ENCODE measurements at places on chromosomes 5 and 9. TPM values are rescaled to one million over a fixed set of nuclear protein-coding genes. Genes with fewer than 3 reads are reported as not detected.

DNA sequence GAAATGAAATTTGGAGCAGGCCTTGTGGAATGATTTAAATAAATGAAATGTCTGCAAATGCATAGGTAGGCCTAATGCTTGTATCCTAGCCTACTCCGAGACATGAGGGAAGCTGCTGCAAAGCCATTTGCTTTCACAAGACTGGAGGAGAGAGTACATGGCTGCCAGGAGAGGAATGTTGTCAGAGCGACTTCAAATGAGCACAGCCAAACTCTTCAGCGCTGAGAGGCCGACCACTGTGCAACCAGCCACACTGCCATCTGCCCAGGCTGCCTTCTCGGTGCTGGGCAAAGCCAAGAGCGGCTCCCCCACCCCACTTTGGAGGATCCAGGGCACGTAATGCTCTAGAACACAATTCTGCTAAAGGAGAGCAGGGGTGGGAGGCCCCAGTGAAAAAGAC, 122.6 kb downstream of the RASEF start:
- H3K27ac ChIP-seq: no peak overlapping the region
- H3K4me3 ChIP-seq: no peak overlapping the region

DNA sequence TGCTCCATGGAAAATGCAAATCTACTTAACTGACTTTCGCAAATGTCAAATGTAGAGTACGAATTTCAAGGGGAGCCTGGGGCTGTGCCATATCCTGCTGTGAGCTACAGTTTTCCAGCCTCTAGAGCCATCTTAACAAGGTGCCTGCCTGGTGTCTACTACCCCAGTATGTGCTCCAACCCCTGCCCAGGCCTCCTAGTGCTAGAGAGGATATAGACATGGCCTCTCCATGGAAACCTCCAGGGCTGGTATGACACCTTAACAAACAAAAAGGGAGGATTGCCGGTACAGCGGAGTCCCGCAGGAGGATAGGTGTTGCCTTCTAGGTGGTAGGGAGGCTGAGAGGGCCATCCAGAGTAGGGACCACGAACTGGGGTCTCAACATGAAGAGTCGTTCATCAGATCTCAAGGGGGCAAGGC, 13.6 kb upstream of the IL3 start:
- DNase-seq: no peak
- no peaks in the 10 kb centered on the region for H3K4me1 ChIP-seq
- no peaks in the 10 kb centered on the region for H3K36me3 ChIP-seq
- no peak overlapping the region for H3K4me3 ChIP-seq
- no peak overlapping the region for H3K27ac ChIP-seq
- peaks cover 7% of the 10 kb centered on the region for H3K27me3 ChIP-seq

SPATA31A3 gene
- not detected for polyA plus RNA-seq

PAEP gene
- not detected for polyA plus RNA-seq

GRCh38 chr9:107154291-107154690, 128.8 kb upstream of the RAD23B start:
- no peaks in the 10 kb centered on the region for H3K36me3 ChIP-seq
- H3K27me3 ChIP-seq: no peaks in the 10 kb centered on the region
- no peak for DNase-seq

ORM2 gene
- polyA plus RNA-seq: not detected

DNA sequence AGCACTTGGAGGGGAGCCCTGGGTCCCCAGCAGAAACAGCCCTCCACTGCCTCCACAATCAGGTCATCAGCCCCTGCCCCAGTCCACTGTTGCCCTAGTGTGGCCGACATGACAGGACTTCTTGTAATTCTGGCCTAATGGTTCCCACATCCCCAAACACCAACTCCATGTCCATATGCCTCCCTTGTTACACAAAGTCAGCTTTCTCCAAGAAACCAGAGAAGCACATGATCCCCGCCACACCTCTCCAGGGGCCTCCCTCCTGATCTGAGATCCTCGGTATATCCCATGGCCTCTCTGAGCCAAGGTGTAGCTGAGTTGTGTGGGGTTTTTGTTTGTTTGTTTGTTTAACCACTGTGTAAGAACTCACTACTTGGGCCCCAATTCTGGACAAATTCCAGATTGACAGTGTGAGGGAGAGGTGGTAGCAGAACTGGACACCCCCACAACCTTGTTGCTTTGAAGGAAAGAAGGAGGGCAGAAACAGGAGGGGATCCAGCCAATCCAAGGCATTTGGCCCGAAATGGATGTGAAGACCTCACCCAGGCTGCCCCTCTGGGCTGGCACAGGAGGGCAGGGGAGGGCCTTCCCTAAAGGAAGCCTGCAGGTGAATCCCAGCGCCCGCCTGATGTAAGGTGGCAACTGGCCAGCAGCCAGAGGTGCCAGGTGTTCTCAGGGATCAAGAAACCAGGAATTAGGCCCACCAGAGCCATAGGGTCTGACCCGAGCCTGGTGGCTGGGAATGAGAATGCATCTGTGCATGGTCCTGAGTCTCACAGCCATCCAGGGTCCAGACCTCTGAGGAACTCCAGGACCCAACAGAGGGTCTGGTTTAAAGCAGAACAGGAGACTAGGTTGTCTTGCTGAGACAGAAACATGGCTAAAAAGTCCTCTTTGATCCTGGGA, 13.4 kb downstream of the IRF1 start:
- H3K4me3 ChIP-seq: no peak overlapping the region
- peaks cover 6% of the 10 kb centered on the region for H3K4me1 ChIP-seq
- H3K27ac ChIP-seq: no peak overlapping the region
- H3K36me3 ChIP-seq: peaks cover 1% of the 10 kb centered on the region
- no peak for DNase-seq

DNA sequence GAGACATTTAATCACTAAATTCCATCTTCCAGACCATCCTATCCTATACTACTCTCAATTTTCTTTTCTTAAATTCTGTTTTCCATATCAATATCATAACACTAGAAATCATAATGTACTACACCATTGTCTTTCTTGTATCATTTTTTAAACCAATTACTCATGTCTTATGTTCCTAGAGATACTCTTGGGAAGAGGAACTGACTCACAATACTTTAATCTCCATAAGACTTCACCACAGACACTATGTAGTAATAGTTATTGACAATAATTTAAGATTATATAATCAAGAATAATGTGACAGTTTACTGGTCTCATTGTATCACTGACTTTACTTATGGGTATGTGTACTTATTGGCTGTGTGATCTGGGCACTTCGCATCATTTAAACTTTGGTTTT, 43.8 kb downstream of the PCDHGC5 start:
- H3K36me3 ChIP-seq: no peaks in the 10 kb centered on the region
- DNase-seq: no peak
- H3K4me1 ChIP-seq: peaks cover 21% of the 10 kb centered on the region

ACTBL2 gene
- 0.03 TPM for polyA plus RNA-seq

SYK gene
- not detected for polyA plus RNA-seq

DNA sequence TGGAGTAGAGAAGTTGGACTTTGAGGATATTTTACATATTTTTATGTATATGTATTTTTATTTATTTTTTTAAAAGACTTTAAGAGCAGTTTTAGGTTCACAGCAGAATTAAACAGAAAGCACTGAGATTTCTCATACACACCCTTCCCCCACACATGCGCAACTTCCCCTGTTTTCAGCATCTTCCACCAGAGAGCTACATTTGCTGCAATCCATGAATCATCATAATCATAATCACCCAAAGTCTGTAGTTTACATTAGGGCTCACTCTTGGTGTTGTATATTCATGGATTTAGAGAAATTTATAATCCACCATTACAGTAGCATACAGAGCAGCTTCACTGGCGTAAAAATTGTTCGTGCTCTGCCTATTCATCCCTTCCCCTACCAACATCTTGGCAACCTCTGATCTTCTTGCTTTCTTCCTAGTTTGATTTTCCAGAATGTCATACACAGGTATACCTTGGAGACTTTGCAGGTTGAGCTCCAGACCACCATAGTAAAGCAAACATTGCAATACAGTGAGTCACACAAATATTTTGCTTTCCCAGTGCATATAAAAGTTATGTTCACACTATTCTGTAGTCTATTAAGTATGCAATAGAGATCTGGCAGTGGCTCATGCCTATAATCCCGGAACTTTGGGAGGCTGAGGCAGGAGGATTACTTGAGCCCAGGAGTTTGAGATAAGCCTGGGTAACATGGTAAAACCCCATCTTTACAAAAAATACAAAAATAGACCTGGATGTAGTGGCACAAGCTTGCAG, 9.6 kb upstream of the CCDC171 start:
- no peaks in the 10 kb centered on the region for H3K4me1 ChIP-seq
- no peaks in the 10 kb centered on the region for H3K27me3 ChIP-seq
- DNase-seq: no peak
- H3K36me3 ChIP-seq: no peaks in the 10 kb centered on the region

GRCh38 chr9:73125651-73126050, 26.0 kb upstream of the ANXA1 start:
- H3K27ac ChIP-seq: no peak overlapping the region
- no peaks in the 10 kb centered on the region for H3K36me3 ChIP-seq
- no peaks in the 10 kb centered on the region for H3K27me3 ChIP-seq
- no peak for DNase-seq
- H3K4me1 ChIP-seq: no peaks in the 10 kb centered on the region
- H3K4me3 ChIP-seq: no peak overlapping the region

- H3K4me1 ChIP-seq: no peaks in the 10 kb centered on the region
- no peak overlapping the region for H3K4me3 ChIP-seq
- DNase-seq: peak; percentile 33
- no peaks in the 10 kb centered on the region for H3K27me3 ChIP-seq
Observed at GRCh38 chr5:156824800-156825199, 25.3 kb upstream of the PPP1R2B start.

DNA sequence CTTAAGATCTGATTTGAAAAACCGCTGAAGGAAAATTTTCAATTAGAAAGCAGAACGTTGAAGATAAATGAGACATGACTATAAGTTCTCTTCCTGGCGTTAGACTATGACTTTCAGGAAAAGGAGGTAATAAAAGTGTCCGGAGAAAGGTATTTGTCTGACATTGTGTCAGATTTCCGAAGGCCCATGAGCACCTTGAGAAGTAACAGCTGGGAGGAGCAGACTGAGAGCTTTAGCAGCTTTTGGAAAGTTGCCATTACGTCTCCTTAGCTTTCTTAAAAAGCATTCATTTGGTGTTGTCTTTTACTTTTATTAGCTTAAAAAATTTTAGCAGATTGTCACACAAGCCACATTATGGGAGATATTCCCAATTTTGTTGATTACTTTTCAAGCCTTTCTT, 363.5 kb downstream of the NDUFS4 start:
- no peak for DNase-seq
- no peaks in the 10 kb centered on the region for H3K36me3 ChIP-seq
- no peaks in the 10 kb centered on the region for H3K4me1 ChIP-seq
- H3K27ac ChIP-seq: no peak overlapping the region
- H3K4me3 ChIP-seq: no peak overlapping the region

- DNase-seq: peak; percentile 63
- H3K27ac ChIP-seq: peak overlapping the region; percentile 89
- H3K4me3 ChIP-seq: peak overlapping the region; percentile 71
- H3K27me3 ChIP-seq: no peaks in the 10 kb centered on the region
- H3K36me3 ChIP-seq: peaks cover 4% of the 10 kb centered on the region
Observed at GRCh38 chr5:154860123-154860522, 1.7 kb downstream of the CNOT8 start.

DNA sequence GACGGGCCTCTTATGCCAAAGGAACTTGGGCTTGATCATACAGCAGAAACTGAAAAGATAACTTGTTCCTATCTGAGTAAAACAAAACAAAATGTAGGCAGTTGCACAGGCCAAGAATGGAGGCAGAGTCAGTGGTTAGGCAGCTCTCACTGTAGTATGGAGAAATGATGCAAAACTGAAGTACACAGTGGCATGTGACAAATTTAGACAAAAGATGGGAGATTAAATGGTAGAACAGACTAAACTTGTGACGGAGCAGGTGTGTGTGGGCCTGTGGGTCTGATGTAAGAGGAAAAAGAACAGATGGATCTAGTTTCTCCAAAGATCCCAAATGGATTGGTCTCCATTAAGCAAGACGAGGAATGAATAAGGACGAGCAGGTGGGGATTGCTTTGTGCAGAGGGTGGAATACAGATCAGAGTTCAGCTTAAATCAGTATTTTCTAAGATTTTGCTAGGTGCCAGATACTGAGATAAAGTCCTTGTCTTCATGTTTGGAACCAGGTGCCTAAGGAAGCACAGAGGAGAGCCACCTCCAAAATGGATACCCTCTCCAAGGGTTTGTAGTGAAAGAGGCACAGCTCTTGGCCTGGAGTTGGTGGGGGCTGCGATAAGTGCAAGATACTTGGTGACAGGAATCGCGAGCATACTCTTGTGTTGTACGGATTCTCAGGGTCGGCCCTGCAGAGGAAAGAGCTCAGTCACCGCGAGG, 722 bp upstream of the DCP2 start:
- H3K27me3 ChIP-seq: no peaks in the 10 kb centered on the region
- peaks cover 2% of the 10 kb centered on the region for H3K4me1 ChIP-seq
- H3K4me3 ChIP-seq: peak overlapping the region; percentile 79
- DNase-seq: no peak
- no peaks in the 10 kb centered on the region for H3K36me3 ChIP-seq
- H3K27ac ChIP-seq: peak overlapping the region; percentile 71

DNA sequence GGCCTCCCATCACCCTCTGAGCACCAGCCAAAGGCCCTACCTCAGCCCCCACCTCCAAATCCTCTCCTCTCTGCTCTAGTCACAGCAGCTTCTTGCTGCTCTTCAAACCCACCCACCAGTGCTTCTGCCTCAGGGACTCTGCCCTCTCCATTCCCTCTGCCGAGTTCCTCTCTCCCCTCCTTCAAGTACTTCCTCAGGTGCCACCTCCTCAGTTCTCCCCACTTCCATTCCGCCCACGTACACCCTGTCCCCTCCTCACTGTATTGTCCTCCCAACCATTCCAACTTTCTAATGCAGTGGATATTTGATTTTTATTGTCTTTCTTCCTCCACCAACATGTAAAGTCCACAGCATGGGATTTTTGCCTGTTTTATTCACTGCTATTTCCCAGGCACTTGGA, 43.2 kb downstream of the C5orf15 start:
- no peaks in the 10 kb centered on the region for H3K4me1 ChIP-seq
- H3K27me3 ChIP-seq: peaks cover 6% of the 10 kb centered on the region
- no peaks in the 10 kb centered on the region for H3K36me3 ChIP-seq
- DNase-seq: no peak

- no peak for DNase-seq
- peaks cover 3% of the 10 kb centered on the region for H3K4me1 ChIP-seq
- H3K4me3 ChIP-seq: no peak overlapping the region
- no peaks in the 10 kb centered on the region for H3K36me3 ChIP-seq
Observed at GRCh38 chr5:138964647-138965201, 89.6 kb upstream of the LRRTM2 start.

DNA sequence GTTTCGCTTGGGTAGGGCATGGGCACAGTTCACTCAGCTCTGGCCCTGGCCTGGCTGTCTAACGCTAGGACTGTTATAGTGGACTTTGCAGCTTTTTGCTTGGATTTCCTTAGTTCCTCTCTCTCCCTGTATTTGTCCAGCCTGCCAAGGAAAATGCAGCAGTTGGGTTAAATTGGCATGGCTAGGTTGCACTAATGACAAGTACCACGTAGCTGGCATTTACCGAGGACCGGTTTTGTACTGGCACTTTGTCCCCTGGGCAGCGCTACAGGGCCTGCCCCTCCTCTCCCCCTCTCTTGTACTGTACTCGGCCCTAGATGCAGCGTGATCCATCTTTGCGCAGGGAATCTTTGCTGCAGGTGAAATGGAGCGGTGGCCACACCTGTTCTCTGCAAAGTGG, 2.4 kb downstream of the WDR5 start:
- peaks cover 10% of the 10 kb centered on the region for H3K36me3 ChIP-seq
- H3K27me3 ChIP-seq: no peaks in the 10 kb centered on the region
- H3K4me3 ChIP-seq: no peak overlapping the region
- DNase-seq: no peak
- peaks cover 20% of the 10 kb centered on the region for H3K4me1 ChIP-seq

- H3K36me3 ChIP-seq: no peaks in the 10 kb centered on the region
- H3K27me3 ChIP-seq: no peaks in the 10 kb centered on the region
- H3K4me1 ChIP-seq: peaks cover 2% of the 10 kb centered on the region
- no peak overlapping the region for H3K27ac ChIP-seq
- no peak overlapping the region for H3K4me3 ChIP-seq
Observed at GRCh38 chr5:73095564-73096238, 24.7 kb upstream of the TMEM171 start.

ECPAS gene
- 42.9 TPM for polyA plus RNA-seq

- H3K36me3 ChIP-seq: no peaks in the 10 kb centered on the region
- H3K27ac ChIP-seq: no peak overlapping the region
Observed at GRCh38 chr9:124770359-124771020, 621 bp downstream of the NR6A1 start.

Measured in fibroblast of lung (primary cell).